Heart right ventricle (tissue), 16 donors: ENCODE measurements at places on chromosomes 12 and 14. TPM values are rescaled to one million over a fixed set of nuclear protein-coding genes. Genes with fewer than 3 reads are reported as not detected.

DNA sequence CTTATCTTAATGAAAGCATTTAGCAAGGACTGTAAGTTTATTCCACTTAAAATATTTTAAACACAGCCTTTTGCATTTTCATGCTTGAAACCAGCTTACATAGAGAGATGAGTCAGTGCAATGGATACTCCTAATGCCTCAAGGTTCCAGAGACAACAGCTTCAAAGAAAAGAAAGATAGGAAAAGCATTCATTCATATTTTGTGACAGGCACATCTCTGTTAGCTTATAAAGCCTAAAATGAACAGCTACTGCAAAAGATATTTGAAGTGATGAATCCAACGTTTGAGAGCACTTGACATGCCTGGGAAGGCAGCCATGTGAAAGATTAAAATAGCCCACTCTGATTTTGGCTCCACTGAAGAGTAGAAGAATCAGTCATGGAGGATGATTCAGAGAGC lies 814.5 kb downstream of the RPS29 start:
- no peaks in the 10 kb centered on the region for H3K27me3 ChIP-seq
- peak overlapping the region; percentile 74 for H3K27ac ChIP-seq
- peak; percentile 43 for DNase-seq

Gene SERPINA12
- total RNA-seq, result not detected

Gene IL22
- not detected for total RNA-seq

- DNase-seq, result no peak
- H3K36me3 ChIP-seq, result no peaks in the 10 kb centered on the region
- H3K27ac ChIP-seq, result no peak overlapping the region
- H3K27me3 ChIP-seq, result no peaks in the 10 kb centered on the region
These were observed 61.6 kb downstream of the EFCAB11 start for GRCh38 chr14:89892953-89893352.

GRCh38 chr12:10690906-10691305 lies 17.1 kb upstream of the STYK1 start:
- H3K4me3 ChIP-seq, result no peak overlapping the region
- H3K4me1 ChIP-seq, result no peaks in the 10 kb centered on the region
- no peak overlapping the region for H3K27ac ChIP-seq
- DNase-seq, result no peak
- no peaks in the 10 kb centered on the region for H3K36me3 ChIP-seq

DNA sequence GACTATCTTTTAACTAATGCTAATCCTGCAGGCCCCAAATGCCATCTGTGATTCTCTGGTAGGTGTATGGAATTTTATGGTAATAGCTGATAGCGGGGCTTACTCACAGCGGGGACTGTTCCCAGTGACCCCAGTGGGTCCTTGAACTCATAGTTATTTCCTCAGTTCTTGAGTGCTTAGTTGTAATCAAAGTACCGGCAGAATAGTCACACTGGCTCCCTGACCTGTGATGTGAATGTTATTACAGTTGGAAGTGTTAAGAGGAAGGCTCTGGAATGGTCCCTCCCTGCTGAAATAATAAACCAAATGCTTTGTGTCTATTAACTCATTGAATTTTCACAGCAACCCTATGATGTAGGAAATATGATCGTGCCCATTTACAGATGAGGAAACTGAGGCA lies 78.3 kb downstream of the NDUFA12 start:
- DNase-seq, result no peak
- H3K4me3 ChIP-seq, result no peak overlapping the region
- H3K4me1 ChIP-seq, result no peaks in the 10 kb centered on the region
- no peak overlapping the region for H3K27ac ChIP-seq
